ENCODE measurements at places on chromosomes 6 and 20. TPM values are rescaled to one million over a fixed set of nuclear protein-coding genes. Genes with fewer than 3 reads are reported as not detected.

GRCh38 chr20:48651271-48651670 is 176.5 kb downstream of the PREX1 start:
- no peaks in the 10 kb centered on the region for H3K36me3 ChIP-seq
- no peak overlapping the region for H3K4me3 ChIP-seq
- no peaks in the 10 kb centered on the region for H3K4me1 ChIP-seq
- DNase-seq, result no peak
- no peaks in the 10 kb centered on the region for H3K27me3 ChIP-seq

DNA sequence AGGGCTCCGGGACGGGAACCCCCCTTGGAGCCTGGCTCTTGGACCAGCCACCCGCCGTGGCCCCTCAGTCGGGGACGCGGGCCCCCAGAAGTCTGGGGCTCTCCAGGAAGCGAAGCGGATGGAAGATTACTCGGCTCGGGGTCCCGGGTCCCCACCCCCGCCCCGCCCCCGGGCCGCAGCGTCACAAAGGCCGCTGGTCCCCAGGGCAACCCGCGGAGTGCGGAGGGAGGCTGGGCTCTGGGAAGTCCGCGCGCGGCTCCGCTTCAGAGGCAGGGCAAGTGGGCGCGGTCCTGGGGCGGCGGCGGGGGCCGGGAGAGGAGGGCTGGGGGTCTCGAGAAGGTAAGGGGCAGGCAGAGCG is at the start of gene FNDC11:
Gene FNDC11 (plus strand): TSS at position 227 of the 358 bp plus-strand sequence. CDS start 1,505 bp downstream, outside the sequence.
- H3K4me1 ChIP-seq, result no peaks in the 10 kb centered on the region
- H3K4me3 ChIP-seq, result peak within 1 kb of the TSS; percentile 34
- H3K36me3 ChIP-seq, result no peaks in the 10 kb centered on the region
- peak; percentile 63 for DNase-seq
- peaks cover 37% of the 10 kb centered on the region for H3K27me3 ChIP-seq

LY6G5C gene
- total RNA-seq, result not detected

GRCh38 chr6:53768636-53769035 is 26.2 kb upstream of the LRRC1 start:
- H3K36me3 ChIP-seq, result no peaks in the 10 kb centered on the region
- H3K4me1 ChIP-seq, result no peaks in the 10 kb centered on the region
- H3K4me3 ChIP-seq, result no peak overlapping the region
- H3K27me3 ChIP-seq, result no peaks in the 10 kb centered on the region
- no peak overlapping the region for H3K27ac ChIP-seq

DNA sequence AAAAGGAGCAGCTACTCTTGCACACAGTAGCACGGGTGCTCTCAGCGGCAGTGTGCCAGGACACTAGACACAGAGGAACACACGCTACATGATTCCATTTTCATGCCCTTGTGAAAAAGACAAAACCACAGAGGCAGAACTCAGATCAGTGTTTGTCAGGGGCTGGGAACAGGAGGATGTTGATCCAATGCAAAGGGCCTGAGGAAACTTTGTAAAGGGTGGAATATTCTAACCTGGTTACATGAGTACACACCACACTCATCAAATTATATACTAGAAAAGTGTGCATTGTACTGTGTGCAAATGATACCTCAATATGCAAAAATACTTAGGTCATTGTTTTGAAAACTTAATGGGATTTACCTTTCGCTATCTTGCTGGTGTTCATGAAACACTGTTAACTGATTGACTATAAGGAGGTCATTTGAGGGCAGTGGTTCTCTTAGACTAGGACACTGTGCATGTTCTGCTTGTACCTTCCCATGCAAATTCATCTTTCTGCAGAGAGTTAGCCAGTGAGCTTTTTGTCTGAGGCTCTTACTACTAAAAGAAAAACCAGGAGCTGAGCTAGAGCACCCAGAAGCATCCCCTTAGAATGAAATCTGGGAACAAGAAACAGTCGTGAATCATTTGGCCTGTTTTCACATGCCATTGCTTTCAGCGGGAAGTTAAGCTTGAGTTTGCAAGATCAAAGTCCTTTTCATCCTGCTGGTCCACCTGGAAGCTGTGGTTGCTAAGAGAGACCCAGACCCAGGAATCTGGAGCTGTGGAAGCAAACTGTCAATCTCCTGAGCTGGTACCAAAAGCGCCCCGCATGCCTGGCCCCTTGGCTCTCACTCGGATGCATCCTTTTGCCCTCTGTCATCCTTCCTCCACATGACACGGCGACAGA is 204.8 kb downstream of the TTLL2 start:
- no peak overlapping the region for H3K27ac ChIP-seq
- no peak for DNase-seq
- H3K4me1 ChIP-seq, result no peaks in the 10 kb centered on the region
- H3K36me3 ChIP-seq, result no peaks in the 10 kb centered on the region

RAB44 gene
- total RNA-seq, result 0.60 TPM

DNA sequence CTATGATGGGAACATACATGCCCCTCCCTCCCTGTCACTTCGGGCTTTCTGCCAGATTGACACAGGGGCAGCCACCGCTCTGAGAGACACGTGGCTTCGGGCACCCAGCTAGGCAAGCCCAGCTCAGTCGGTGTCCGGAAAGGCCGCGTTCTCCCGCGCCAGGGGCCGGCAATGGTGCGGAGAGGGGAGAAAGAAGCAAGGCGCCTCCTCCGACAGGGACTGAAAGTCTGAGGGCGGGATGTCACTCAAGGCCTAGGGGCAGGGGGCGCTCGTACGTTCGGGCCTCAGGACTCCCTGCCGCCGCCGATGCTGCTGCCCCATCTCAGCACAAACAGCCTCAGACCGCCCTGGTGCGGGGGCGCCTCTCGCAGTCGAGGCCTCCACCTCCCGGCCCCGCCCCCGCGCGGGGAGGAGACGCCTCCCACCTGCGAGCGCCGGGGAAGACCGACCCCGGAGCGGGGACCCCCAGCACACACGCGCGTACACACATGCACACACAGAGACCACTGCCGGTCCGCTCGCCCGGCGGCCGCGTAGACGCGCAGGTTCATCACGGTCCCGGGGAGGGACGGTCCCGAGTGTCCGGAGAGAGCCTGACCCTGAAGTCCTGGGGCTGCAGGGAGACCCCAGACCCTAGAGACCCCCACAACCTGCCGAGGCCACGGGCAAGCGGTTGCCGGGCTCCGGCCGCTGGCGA is 1.9 kb downstream of the GRM4 start:
- peaks cover 14% of the 10 kb centered on the region for H3K4me1 ChIP-seq
- peak overlapping the region; percentile 51 for H3K4me3 ChIP-seq
- no peak overlapping the region for H3K27ac ChIP-seq
- no peaks in the 10 kb centered on the region for H3K36me3 ChIP-seq
- no peak for DNase-seq

- DNase-seq, result peak; percentile 32
- no peak overlapping the region for H3K4me3 ChIP-seq
- no peaks in the 10 kb centered on the region for H3K27me3 ChIP-seq
- H3K27ac ChIP-seq, result no peak overlapping the region
- no peaks in the 10 kb centered on the region for H3K36me3 ChIP-seq
These were observed 228.7 kb upstream of the RREB1 start for GRCh38 chr6:6878887-6879585.

LHFPL5 gene
- not detected for total RNA-seq

DNA sequence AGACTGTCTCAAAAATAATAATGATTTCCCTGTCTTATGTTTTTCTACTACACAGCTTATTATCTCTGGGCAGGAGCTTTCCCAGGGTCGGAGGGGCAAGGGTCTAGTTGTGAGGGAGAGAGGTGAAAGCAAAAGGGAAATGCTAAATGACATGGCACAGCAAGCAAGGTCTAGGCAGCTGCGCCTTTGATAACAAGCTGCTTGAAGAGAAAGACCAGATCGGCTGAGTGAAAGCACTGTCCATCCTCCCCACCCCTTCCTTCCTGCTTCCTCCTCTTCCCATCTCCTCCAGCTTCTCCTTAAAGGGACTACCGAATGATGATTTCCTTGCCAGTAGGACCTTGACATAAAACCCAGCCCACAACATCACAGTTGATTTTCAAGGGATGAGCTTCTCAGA is 158.1 kb upstream of the AKAP12 start:
- no peaks in the 10 kb centered on the region for H3K36me3 ChIP-seq
- no peak overlapping the region for H3K27ac ChIP-seq
- H3K4me3 ChIP-seq, result no peak overlapping the region
- no peak for DNase-seq
- no peaks in the 10 kb centered on the region for H3K27me3 ChIP-seq
- no peaks in the 10 kb centered on the region for H3K4me1 ChIP-seq

DNA sequence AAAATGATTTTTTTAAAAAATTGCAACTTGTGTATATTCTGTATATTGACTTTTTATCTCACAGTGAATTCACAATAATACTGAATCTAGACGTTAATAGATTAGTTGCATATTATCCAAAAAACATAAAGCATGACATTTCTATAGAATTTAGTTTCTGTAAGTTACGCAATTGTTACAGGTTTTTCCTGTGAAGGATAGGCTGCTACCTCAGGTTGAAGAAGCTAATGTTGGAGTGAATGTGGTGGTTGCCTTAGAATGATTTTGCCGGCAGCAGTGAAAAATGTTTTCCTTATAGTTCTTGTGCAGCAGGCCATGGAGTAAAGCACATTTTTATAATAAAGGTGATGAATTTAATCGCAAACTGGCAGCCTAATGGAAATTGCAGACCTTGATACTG is 20.5 kb downstream of the QKI start:
- DNase-seq, result no peak
- no peaks in the 10 kb centered on the region for H3K36me3 ChIP-seq
- peaks cover 51% of the 10 kb centered on the region for H3K27me3 ChIP-seq
- H3K27ac ChIP-seq, result no peak overlapping the region

SEMG1 gene
- not detected for total RNA-seq

DNA sequence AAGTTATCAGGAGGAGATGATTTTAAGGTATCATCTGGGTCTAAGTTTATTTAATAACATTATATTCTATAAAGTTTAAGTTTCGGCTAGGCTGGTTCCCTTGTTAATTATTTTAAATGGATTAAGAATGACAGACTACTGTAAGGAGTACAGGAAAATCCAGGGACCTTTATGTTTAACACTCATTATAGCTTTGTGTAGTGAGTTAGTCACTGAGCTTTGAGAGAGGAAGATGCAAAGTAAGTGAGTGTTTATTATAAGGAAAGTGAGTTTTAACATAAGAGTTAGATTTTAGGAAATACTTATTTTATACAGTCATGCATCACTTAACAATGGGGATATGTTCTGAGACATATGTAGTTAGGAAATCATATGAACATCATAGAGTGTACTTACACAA is 485.5 kb downstream of the MMUT start:
- no peak overlapping the region for H3K4me3 ChIP-seq
- H3K4me1 ChIP-seq, result no peaks in the 10 kb centered on the region
- no peak overlapping the region for H3K27ac ChIP-seq
- H3K27me3 ChIP-seq, result no peaks in the 10 kb centered on the region
- DNase-seq, result no peak
- no peaks in the 10 kb centered on the region for H3K36me3 ChIP-seq

- H3K36me3 ChIP-seq, result no peaks in the 10 kb centered on the region
- peaks cover 15% of the 10 kb centered on the region for H3K4me1 ChIP-seq
- peak overlapping the region; percentile 68 for H3K27ac ChIP-seq
- H3K27me3 ChIP-seq, result no peaks in the 10 kb centered on the region
- peak; percentile 31 for DNase-seq
These were observed 72.3 kb downstream of the VEGFA start for GRCh38 chr6:43842231-43842794.

TNNC2 gene
- 36.3 TPM for total RNA-seq

VIP gene
- total RNA-seq, result 22.4 TPM

TAP2 gene
- total RNA-seq, result 36.8 TPM

DNA sequence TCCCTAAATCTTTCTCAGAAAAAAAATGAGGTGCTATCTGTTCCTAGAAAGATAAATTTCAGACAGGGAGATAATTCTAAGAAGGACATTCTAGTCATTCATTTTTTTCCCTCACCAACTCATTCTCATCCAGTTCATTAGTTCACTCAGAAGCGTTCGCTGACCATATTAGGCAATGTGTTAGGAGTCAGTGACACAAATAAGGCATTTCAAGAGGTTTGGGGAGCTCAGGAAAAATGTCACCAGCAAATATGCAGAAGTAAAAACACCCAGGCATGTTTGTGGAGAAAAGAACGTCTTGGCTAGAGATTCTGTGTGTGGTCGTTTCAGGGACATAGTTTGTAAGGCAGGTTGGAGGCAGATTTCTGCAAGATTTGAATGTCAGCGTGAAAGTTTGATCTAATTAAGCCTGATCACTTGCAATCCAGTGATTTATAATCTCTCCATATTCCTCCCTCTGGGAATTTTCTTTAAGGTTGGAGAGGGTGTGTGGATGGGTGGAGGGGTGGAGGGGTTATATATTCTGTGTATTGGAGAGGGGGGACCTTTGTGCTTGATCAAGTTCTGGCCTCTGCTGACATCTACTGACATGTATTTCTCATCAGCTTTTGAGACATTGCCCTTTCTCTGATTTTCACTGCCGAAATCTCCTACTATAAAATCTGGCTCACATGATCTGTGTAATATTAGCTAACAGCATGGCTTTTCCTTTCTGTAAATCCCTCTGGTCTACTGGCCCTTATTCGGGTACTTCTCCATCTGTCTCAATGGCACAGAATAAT is 3.6 kb downstream of the MYCT1 start:
- H3K36me3 ChIP-seq, result no peaks in the 10 kb centered on the region
- H3K27me3 ChIP-seq, result peaks cover 3% of the 10 kb centered on the region
- no peak overlapping the region for H3K4me3 ChIP-seq
- no peak overlapping the region for H3K27ac ChIP-seq
- H3K4me1 ChIP-seq, result no peaks in the 10 kb centered on the region

DNA sequence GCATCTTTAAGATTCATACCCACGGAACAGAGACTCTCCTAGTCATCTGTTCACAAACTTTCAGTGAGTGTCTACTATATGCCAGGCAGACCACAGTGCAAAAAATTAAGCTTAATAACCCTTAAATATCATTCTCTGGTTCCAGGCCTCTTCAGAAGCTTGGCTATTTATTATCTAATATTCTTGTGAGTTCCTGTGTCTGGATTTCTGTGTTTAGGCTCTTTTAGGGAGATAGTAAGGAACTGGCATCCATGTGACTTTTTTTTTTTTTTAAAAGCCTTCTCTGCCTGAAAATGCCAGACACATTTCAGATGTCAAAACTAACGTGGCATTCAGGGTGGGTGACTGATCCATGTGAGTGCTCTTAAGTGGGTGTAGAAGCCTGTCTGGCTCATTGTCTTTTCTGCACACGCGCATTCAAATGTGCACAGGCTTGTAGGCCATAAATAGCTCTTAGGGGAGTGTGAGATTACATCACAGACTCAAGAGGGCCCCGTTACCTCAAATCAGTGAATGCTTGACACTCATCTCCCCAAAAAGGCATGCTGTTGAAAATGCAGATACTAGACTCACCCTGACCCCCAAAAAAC is 141.9 kb downstream of the GMPR start:
- H3K36me3 ChIP-seq, result no peaks in the 10 kb centered on the region
- no peak overlapping the region for H3K4me3 ChIP-seq
- H3K4me1 ChIP-seq, result peaks cover 12% of the 10 kb centered on the region
- H3K27ac ChIP-seq, result no peak overlapping the region

DNA sequence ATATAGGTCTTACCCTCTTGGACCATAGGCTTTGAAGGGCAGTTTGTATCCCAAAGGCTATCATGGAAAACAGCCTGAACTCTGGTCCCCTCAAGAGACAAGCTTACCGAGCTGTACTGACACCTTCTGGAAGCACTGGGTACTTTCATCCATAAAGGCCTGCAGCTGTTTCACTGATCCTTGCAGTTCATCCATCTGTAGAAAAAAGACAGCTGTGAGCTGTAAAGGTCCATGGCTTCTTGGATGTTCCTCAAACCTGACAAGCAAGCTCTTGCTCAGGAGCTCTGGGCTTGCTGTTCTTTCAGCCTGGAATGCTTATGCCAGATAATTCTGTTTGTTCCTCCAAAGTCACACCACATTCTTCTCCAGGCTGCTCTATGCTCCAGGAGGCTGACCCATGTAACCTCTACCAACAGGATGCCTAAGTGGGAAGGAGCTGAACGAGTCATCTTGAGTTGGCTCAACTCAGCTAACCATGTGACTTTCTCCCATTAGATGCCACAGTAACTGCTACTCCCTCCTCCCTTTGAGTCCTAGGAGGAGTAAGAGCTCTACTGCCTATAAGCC is 8.8 kb upstream of the NDRG3 start:
- no peaks in the 10 kb centered on the region for H3K4me1 ChIP-seq
- no peaks in the 10 kb centered on the region for H3K27me3 ChIP-seq
- H3K4me3 ChIP-seq, result no peak overlapping the region
- peak; percentile 54 for DNase-seq

SLC44A4 gene
- total RNA-seq, result 389 TPM

SAPCD1 gene
- not detected for total RNA-seq

Data from transverse colon (tissue), 4 donors.